ENCODE measurements at places on chromosomes 16 and 17. TPM values are rescaled to one million over a fixed set of nuclear protein-coding genes. Genes with fewer than 3 reads are reported as not detected.
A peak's percentile ranks its signal among the peaks of the same experiment; 100 is the strongest.

The KDM6B gene
- total RNA-seq, result 73.6 TPM

DNA sequence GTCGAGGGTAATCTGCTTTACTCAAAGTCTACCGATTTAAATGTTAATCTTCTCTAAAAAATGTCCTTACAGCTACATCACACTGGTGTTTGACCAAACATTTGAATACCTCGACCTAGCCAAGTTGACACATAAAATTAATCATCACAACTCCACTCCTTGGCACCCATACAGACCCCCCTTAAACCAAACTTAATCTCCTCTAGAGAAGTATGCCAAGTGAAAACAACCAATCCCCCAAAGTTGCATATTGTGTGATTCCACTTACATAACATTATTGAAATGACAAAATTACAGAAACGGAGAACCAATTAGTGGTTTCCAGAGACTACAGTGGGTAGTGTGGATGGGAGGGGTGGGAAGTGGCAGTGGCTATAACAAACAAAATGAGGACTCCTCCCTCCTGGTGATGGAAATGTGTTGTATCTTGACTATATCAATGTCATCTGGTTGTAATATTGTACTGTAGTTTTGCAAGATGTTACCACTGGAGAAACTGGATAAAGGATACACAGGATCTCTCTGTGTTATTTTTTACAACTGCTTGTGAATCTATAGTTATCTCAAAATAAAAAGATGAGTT, 39.4 kb downstream of the CAPNS2 start:
- DNase-seq, result no peak

DNA sequence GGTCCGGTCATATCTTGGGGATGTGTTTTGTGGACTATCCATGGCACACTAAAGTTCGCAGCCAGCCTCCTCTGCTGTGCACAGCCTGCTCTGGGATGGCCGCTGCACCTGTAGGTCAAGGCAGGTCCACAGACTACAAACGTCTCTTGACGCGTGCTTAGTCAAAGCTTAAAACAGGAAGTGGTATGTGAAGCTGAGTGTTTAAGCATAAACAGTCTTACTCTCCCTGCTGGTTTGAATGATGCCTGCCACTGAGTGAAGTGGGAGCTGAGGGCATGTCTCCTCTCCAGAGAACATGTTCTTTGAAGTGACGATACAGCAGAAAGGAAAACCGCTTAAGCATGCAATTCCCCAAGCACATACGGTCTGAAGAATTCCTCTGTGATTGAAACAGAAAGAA, 365.6 kb downstream of the SLC39A11 start:
- no peak for DNase-seq

- DNase-seq, result no peak
These were observed 60.3 kb upstream of the CIBAR2 start for GRCh38 chr16:85172455-85173145.

The UTS2R gene
- not detected for total RNA-seq

The TPPP3 gene
- total RNA-seq, result 4.8 TPM

The SLFN13 gene
- total RNA-seq, result 8.2 TPM

GRCh38 chr16:58494981-58495520, 4.9 kb upstream of the NDRG4 start:
- no peak for DNase-seq

The MGAT5B gene
- total RNA-seq, result 0.65 TPM

- DNase-seq, result no peak
These were observed 7.6 kb downstream of the SNRNP25 start for GRCh38 chr16:60929-61878.

- DNase-seq, result no peak
These were observed 8.6 kb upstream of the LASP1NB start for GRCh38 chr17:38916771-38917170.

The JUP gene
- 320 TPM for total RNA-seq

The CBLN1 gene
- total RNA-seq, result 0.70 TPM

DNA sequence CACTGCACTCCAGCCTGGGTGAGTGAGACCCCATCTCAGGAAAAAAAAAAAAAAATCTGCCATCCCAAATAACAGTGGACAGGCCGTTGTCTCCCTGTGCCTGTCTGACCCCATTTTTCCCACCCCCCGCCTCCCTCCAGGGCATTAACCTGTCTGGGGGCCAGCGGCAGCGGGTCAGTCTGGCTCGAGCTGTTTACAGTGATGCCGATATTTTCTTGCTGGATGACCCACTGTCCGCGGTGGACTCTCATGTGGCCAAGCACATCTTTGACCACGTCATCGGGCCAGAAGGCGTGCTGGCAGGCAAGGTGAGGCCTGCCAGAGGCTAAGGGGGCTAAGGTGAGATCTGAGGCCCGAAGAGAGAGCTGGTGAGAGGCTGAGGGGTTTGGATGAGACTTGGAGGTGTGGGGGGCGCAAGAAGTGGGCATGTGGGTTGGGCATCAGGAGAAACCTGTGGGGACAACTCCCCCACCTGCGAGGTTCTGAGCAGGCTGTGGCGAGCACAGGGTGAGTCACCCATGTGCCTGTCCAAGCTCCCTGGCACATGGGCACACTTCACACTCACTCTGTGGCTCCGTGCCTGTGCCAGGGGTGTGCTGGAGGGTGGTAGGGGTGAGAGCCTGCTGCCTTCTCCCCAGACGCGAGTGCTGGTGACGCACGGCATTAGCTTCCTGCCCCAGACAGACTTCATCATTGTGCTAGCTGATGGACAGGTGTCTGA, 34.7 kb downstream of the ANKRD40 start:
- DNase-seq, result no peak

- no peak for DNase-seq
These were observed 162.3 kb downstream of the UTP18 start for GRCh38 chr17:51422634-51423033.

The SEC14L5 gene
- 1.4 TPM for total RNA-seq

DNA sequence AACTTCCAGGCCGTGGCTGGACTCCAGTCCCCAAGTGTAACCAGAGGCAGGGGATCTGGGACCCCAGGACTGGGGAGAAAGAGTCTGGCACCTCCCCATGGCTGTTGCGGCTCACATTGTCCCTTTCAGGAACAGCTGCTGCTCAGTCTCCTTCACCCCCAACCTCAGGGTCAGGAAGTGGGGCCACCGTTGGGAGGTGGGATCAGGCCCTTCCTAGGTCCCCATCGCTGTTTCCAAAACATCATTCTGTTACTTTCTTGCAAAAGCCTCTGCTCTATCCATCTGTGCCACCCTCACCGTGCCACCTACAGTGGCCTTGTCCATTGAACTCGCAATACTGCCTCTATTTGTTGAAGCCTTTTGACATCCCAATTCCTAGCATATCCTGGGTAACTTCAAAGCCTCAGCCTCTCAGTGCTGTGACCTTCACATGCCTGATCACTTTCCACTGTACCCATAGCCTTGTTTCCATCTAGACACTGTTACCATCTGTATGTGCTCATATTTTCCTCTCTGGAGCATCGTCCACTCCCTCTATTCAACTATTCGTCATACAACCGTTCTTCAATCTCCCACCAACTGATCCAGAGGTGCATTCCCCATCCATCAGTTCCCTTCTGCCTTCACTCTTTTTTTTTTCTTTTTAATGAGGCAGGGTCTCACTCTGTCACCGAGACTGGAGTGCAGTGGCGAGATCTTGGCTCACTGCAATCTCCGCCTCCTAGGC, 15.0 kb upstream of the SRCIN1 start:
- DNase-seq, result no peak

The DNAAF8 gene
- 1.8 TPM for total RNA-seq

GRCh38 chr17:12812877-12813276, 23.6 kb downstream of the ARHGAP44 start:
- no peak for DNase-seq

DNA sequence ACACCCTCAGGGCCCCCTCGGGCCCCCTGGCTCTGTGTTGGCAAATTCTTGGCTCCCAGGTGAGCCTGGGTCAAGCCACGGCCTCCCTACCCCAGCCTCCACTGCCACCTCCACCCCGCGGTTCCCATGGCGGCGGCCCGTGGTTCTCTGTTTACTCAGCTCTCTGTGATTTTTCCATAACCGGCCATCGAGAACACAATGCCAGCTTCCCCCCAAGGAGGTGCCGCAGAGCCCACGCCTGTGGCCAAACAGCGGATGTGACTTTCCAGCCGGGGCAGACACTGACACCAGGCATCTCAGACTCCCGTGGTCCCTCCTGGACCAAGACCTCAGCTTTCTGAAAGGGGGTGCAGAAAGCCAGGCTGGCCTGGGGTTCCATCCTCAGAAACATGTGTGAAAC, 21.6 kb upstream of the ATP2A3 start:
- DNase-seq, result peak; percentile 26

- peak; percentile 95 for DNase-seq
These were observed at the start of gene DHRS13 for GRCh38 chr17:28902819-28903545. Gene DHRS13 (minus strand): TSS chr17:28903079. CDS start chr17:28902944, 135 bp downstream.

DNA sequence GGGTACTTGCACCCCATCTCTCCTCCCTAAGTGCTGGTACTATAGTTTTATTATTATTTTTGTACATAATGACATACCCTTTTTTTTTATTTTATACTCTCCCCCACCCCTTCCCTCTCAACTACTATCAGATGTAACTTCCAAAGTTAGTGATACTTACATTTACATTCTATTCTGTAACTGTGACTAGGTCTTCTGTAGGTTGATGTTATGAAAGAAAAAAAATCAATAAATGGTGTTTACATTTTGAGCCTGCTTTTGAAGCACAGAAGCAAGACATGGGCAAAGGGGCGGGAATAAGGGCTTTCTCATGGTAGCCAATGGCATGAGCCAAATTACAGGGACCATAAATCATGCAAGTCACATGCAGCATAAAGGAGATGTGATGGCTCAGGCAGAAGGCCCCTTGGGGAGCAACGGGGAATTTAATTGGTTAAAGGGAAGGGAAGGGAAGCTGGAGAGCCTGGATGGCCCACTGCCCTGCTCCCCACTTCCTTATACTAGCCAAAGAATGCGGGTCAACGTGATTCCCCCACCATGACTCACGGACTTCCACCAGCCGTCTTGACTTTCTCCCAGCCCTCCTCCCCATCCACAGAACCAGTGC, 2.4 kb upstream of the ACSF2 start:
- DNase-seq, result peak; percentile 27
